ENCODE measurements at places on chromosomes 5 and 9.

- DNase-seq: no peak
Measured at GRCh38 chr5:146482775-146483174, 33.2 kb downstream of the GPR151 start.

GRCh38 chr9:125942125-125942524, 195.0 kb downstream of the PBX3 start:
- DNase-seq: no peak

DNA sequence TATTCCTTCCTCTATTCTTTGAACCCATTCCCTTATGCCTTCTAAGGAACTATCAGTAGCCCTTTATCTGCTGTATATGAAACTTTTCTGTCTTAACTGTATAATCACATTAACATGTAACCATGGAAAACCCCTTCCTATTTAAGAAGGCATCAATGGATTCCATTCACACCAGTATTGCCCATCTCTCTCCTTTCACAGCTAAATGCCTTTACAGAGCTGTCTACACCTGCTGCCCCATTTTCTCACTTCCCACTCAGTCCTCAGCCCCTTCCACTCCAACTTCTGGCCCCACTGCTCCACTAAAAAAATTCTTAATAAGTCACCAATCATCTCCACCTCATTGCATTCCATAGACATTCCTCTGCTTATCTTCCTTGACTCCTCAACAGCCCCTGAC, 50.8 kb downstream of the SEC61B start:
- DNase-seq: no peak

- no peak for DNase-seq
Measured at GRCh38 chr9:126626127-126626925, 12.6 kb downstream of the LMX1B start.

GRCh38 chr9:92599938-92600461, 64.2 kb upstream of the ECM2 start:
- no peak for DNase-seq

GRCh38 chr9:8140557-8140956, 341.0 kb upstream of the DMAC1 start:
- DNase-seq: no peak

DNA sequence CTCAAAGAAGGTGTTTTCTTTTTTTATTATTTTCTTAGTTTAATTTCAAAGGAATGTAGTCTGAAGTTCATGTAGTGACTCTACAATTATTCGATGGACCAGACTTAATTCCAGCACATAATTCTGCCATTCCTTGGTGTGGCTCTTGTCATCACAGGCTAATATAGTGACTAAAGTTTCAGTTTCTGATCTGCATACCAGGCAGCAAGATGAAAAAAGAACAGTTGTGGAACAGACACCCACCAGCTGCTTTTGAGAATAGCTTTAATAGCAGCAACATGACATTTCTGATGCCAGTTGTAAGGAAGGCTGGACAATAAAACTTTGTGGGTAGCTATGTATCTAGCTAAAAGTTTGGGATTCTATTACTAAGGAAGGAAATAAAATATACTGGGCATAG, 676.3 kb upstream of the GRAMD2B start:
- no peak for DNase-seq

GRCh38 chr5:13214182-13214581, 730.3 kb downstream of the DNAH5 start:
- no peak for DNase-seq

GRCh38 chr9:127194881-127195713, 69.5 kb upstream of the GARNL3 start:
- DNase-seq: no peak

DNA sequence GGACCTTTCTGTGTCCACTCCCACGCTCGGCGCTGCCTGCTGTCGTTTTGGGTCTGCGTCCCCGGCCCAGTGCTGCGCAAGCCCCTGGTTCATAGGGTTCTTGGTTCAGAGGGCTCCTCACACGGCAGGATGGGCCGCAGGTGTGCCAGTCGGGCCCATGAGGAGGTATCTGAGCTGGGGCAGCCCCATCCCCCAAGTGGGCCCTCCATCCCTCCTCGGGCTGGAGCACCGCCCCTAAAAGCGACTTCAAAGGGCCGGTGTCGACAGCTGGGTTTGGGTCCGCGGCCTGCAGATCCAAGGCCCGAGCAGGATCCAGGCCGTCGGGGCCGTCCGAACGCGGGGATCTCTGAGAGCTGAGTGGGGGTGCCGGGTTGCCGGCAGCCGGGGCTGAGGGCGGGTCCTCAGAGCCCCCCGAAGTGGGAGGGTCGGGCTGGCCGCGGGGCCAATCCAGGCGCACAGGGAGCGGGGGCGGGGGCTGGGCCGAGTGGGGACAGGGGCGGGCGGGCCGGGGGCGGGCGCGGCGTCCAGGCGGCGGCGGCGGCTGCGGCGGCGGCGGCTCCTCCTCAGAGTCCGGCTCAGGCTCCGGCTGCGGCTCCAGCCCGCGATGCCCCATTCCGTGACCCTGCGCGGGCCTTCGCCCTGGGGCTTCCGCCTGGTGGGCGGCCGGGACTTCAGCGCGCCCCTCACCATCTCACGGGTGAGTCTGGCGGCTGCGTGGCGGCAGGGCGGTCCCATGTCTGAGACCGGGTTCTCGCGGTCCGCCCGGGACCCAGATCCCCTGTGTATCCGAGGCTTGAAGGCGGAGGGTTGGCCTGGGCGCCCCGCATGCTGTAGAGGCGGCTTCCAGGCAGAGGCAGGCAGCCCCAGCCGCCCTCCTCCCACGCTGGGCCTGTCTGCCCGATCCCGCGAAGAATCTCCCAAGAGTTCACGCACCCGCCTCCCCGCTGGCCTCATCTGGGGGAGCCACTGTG, at the start of gene PDLIM4:
TSS of gene PDLIM4 (plus strand) at position 566 of the 971 bp plus-strand sequence. CDS start at position 605, 39 bp downstream.
- no peak for DNase-seq

- no peak for DNase-seq
Measured at GRCh38 chr5:86979811-86980411, 287.8 kb upstream of the RASA1 start.

- no peak for DNase-seq
Measured at GRCh38 chr9:5041390-5042115, 56.5 kb downstream of the JAK2 start.

GRCh38 chr5:1279443-1280151, 15.3 kb downstream of the TERT start:
- DNase-seq: no peak

DNA sequence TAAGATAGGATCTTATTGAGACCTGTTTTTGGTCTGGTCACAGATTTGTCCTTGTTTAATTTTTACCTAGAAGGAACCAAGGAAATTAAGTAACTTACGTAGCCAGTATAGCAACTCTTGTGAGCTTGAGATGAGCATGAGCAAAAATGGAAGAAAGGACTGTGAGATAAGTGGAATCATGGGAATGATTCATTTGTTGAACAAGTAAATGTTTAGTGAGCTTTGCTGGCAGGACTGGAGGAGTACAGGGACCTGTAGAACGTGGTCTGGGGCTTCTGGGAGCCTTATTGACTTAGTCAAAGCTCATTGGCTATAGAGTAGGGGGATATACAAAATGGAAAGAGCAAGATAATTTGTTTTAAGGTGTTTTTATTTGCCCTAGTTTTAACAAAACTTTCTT, 3.0 kb downstream of the RAD23B start:
- DNase-seq: no peak

DNA sequence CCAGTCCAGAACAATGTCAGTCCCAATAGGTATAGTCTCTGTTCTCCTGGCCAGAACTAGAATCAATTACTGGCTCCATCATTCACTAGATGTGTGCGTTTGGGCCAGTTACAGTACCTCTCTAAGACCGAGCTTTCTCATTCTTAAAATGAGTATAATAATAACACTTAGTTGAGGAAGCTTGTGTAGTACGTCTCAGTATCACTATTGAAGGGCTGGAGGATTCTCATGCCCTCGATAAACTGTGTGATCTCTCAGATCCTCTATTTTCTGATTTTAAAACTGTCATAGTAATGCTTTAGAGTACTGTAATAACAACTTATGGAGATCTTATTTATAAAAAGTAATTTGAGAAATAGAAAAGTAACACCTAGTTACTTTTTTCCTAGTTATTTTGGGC, 50.7 kb downstream of the CDKN2A start:
- no peak for DNase-seq

DNA sequence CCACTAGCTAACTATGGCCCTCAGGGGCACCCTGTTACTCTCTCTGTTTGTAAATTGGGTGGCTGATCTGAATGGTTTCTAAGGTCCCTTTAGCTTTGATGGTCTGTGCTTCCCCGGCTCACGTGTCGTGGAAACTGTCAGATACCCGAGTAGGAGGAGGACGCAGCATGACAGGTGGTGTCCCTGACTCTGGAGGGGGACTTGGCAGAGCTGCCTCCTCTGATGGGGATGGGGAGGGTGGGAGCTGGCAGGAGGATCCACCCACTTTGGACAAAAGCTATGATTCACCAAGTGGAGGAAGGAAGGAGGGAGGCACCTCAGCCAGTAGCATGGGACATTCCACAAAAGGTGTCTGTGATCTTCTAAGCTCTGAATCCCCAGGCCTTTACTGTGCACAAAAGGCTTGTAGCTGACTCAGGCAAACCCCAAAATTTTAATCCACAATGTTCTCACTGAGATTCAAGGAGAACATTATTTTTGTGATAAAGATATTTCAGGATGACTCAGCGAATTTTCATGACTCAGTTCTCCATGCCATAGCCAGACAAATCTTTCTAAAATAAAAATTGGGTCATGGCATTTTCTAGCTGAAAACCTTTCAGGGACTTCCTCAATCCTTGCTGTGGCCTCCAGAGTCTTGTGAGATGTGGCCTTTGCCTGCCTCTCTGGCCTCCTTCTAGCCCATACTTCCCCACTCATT, 131.0 kb upstream of the BRINP1 start:
- DNase-seq: no peak

DNA sequence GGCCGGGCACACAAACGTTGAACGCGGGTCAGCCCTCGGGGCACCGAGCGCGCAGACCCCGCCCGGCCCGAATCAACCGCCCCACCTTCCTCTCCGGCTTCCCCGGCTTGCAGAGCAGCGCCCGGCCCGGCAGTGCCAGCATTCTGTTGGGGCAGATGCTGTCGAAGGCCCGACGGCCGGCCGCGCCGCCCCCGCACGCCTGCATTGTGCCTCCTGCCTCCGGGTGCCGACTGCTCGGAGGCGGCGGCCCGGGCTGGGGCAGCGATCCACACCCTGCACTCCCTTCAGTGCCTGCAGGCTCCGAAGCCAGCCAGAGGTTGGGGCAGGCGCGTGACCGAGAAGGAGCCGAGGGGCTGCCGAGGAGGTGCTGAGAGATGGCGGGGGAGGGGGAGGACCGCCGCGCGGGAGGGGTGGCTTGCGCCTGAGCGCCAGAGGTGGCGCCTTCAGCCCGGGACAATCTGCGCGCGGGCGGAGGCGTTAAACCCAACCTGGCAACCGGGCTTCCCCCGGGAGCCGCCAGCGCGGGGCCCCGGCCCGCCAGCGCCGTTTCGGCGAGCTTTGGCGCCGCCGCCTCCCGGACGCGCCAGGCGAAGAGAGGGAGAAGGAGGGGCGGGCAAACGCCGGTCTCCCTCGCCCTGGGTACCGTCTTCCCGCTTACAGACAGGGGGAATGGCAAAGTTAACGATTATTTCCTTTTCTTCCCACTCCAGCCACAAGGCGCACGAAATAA, at the start of gene MCIDAS:
TSS of gene MCIDAS (minus strand) at position 382 of the 730 bp plus-strand sequence. CDS start at position 205, 177 bp downstream.
- DNase-seq: peak; percentile 71

DNA sequence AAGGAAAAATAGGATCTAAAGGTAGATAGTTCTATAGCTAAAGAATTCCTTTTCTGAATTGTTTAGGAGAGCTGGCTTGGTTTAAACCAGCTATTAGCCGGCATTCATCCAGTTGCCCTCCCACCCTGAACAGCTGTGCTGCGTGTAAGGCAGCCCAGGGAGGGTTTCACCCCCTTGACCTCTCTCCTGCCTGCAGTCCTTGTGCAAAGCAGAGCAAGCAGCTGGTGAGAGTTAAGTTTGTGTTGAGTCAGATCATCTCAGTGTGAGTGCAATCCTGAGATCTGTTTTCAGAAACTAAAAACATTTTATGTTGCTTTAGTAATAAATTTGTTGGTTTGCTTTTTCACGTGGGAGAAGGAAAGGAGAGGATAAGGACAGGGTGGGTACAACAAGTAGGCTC, 13.0 kb downstream of the SLC25A25 start:
- DNase-seq: no peak
